ENCODE measurements at places on chromosomes 5 and 9. TPM values are rescaled to one million over a fixed set of nuclear protein-coding genes. Genes with fewer than 3 reads are reported as not detected.

The OBP2B gene
- total RNA-seq: not detected

The ADAMTS12 gene
- 25.6 TPM for total RNA-seq

The TGFBR1 gene
- total RNA-seq: 18.1 TPM

The TAF11L5 gene
- total RNA-seq: not detected

The MUSK gene
- not detected for total RNA-seq

The GRM6 gene
- total RNA-seq: not detected
